ENCODE measurements at places on chromosomes 5 and 9.

GRCh38 chr9:129170229-129170628 lies 7.8 kb downstream of the IER5L start:
- no peak for DNase-seq

- no peak for DNase-seq
Observed at GRCh38 chr5:126166368-126166767, 256.8 kb upstream of the GRAMD2B start.

DNA sequence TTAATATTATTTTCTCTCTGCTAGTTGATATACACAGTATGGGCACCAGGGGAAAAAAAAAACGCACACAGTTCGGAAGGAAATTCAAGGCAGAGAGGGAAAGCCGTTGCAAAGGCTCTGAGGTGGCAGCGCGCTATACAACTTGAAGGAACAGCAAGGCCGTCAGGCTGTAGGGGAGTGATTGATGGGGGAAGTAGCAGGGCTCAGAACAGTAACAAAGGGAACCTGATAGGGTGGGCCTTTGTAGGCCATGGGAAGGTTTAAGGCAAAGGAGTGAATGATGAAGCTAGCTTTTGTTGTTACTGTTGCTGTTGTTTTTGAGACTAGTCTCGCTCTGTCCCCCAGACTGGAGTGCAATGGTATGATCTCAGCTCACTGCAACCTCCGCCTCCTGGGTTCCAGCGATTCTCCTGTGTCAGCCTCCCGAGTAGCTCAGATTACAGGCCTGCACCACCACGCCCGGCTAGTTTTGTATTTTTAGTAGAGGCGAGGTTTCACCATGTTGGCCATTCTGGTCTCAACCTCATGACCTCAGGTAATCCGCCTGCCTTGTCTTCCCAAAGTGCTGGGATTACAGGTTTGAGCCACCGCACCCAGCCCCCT lies 27.0 kb downstream of the AQP7 start:
- DNase-seq = no peak

DNA sequence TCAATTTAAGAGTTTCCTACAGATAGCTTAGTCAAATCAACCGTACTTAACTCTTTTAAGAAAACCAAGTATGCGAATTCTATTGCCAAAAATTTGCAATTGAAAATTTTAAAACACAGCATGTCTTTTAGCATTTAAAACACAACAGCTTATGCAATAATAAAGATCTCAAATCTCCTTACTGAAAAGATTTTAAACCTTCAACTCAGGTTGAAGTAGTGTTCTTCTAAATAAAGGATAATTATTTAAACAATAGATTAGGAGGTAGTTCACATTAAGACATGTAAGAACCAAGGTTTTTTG lies 5.5 kb downstream of the NR3C1 start:
- DNase-seq = no peak

- DNase-seq = no peak
Observed at GRCh38 chr5:141762790-141763368, 80.8 kb upstream of the ARAP3 start.

GRCh38 chr5:129499208-129499852 lies 39.2 kb downstream of the ADAMTS19 start:
- DNase-seq = no peak

GRCh38 chr5:124707520-124707919 lies 38.9 kb downstream of the ZNF608 start:
- no peak for DNase-seq

Data from C1 segment of cervical spinal cord (tissue), 14 donors.